Left lung (tissue), 14 donors: ENCODE measurements at places on chromosomes 7 and 10.
A peak's percentile ranks its signal among the peaks of the same experiment; 100 is the strongest.

DNA sequence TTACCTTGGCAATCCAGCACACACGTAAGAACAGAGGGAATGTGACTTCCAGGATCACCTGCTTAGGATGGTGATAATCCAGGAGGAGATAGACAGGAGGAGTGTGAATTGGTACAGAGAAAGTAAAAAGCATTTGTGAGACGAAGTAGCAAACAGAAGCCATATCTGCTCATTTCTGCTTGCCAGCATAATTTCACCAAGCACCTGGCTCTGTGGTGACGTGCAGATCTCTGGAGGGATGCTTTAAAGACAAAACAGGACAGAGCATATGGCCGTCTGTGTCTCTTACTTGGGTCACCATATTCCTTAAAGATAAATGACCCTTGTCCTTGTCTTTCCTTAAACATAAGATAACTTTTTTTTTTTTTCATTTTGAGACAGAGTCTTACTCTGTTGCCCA is 90.2 kb upstream of the ARHGAP21 start:
- no peak overlapping the region for H3K4me3 ChIP-seq
- no peaks in the 10 kb centered on the region for H3K36me3 ChIP-seq
- no peaks in the 10 kb centered on the region for H3K4me1 ChIP-seq
- H3K27ac ChIP-seq: no peak overlapping the region
- no peaks in the 10 kb centered on the region for H3K27me3 ChIP-seq

DNA sequence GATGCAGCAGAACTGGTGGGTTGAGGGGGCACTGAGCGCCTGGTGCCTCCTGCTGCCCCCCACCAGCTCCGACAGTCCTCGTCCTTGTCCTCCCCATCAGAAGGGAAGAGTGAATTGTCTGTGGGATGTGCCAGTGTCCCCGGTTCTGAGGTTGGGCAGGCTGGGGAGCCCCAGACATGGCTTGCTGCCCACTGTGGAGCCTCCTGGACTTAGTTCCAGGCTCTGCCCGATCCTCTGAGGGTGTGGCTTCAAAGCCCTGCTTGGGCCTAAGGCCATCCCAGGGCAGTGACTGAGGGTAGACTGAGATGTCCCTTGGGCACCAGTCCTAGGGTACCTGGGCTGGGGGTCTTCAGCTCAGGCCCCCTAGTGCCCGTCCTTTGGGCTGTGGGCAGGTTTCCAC is 168.8 kb downstream of the RNF216 start:
- H3K4me3 ChIP-seq: no peak overlapping the region
- no peak overlapping the region for H3K27ac ChIP-seq

DNA sequence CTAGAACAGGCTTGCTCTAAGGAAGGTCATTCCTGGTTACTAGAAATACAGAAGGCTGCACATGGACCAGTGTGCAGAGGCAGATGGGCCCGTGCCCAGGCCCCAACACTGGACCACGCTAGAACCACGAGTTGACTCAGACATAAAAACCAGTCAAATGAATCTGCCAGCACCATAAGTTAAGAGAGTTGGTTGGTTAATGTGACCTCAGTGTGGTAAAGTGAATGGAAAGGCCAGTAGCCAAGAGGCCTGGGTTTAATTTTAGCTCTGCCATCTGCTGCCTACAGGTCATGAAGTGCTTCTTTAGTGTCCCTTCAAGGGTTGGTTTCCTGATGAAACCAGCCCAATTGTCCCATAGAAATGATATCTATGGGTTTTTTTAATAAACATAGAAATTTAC is 329.6 kb upstream of the NRP1 start:
- no peaks in the 10 kb centered on the region for H3K4me1 ChIP-seq
- no peak overlapping the region for H3K27ac ChIP-seq
- no peaks in the 10 kb centered on the region for H3K36me3 ChIP-seq

DNA sequence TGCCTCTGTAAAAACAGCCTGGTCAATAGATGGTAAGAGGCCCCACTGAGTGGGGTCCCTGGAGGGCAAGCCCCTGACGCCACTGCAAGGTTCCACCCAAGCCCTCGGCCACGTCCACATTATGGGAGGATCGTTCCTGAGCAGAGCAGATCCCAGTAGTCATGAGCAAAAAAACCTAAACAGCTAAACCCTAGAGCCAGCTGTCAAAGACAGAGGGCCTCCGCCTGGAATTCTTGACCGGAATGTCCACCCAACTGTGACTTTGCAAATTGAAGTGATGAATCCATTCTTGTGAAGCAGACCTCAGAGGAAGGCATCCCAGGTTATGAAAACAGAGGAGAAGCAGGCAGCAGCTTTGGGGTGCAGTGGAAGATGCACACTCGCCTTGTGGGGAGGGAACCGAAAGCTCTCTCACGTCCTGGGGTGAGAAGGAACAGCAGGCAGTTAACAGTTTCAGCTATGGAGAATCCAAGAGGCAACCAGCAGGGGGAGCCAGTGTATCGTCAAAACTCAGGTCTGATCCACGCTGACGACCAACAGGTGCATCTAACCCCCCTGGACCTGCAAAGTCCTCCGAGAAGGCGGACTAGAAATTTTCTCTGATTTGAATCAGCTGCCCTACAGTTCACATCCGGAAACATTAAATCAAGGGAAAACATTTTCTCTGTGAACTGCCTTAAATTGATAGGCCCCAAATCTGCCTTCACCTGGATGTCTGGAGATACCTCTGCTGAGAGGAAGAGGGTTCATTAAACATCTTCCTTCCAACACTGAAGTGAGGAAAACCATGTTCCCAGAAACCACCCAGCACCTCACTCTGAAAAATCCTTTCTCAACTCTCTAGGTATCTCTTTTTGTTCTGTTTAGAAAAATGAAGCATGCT is 139.1 kb upstream of the PFKP start:
- H3K27me3 ChIP-seq: peaks cover 11% of the 10 kb centered on the region
- H3K36me3 ChIP-seq: no peaks in the 10 kb centered on the region
- no peak overlapping the region for H3K4me3 ChIP-seq
- DNase-seq: no peak

GRCh38 chr10:33938001-33938400 is 603.5 kb upstream of the NRP1 start:
- no peaks in the 10 kb centered on the region for H3K4me1 ChIP-seq
- H3K27ac ChIP-seq: no peak overlapping the region
- H3K4me3 ChIP-seq: no peak overlapping the region
- H3K36me3 ChIP-seq: no peaks in the 10 kb centered on the region
- H3K27me3 ChIP-seq: no peaks in the 10 kb centered on the region
- DNase-seq: no peak

- H3K36me3 ChIP-seq: no peaks in the 10 kb centered on the region
- H3K27me3 ChIP-seq: no peaks in the 10 kb centered on the region
- H3K27ac ChIP-seq: peak overlapping the region; percentile 34
- DNase-seq: no peak
- no peak overlapping the region for H3K4me3 ChIP-seq
- peaks cover 19% of the 10 kb centered on the region for H3K4me1 ChIP-seq
These were observed 89.6 kb downstream of the CABCOCO1 start for GRCh38 chr10:61752111-61753011.

- no peak overlapping the region for H3K4me3 ChIP-seq
- no peak overlapping the region for H3K27ac ChIP-seq
- H3K36me3 ChIP-seq: no peaks in the 10 kb centered on the region
- no peaks in the 10 kb centered on the region for H3K4me1 ChIP-seq
These were observed 209.9 kb downstream of the CRPPA start for GRCh38 chr7:16211402-16211925.

GRCh38 chr7:157689269-157690057 is 352.7 kb downstream of the DNAJB6 start:
- no peak overlapping the region for H3K27ac ChIP-seq
- peaks cover 35% of the 10 kb centered on the region for H3K4me1 ChIP-seq
- no peak overlapping the region for H3K4me3 ChIP-seq
- peaks cover 99% of the 10 kb centered on the region for H3K27me3 ChIP-seq
- no peaks in the 10 kb centered on the region for H3K36me3 ChIP-seq
- DNase-seq: peak; percentile 63

DNA sequence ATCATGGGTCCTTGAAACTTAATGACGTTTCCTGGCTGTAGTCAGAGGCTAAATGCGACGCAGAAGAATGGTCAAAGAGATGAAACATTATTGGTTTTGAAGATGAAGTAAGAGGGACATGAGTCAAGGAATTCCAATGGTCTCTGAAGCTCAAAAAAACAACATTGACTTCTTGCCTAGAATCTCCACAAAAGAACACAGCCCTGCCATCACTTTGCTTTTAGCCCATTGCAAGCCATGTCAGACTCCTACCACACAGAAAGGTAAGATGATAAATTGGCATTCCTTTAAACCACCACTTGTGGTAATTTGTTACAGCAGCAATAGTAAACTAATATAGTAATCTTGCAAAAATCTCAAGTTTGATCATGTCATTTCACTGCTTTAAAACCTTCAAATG is 109.4 kb downstream of the TMEM26 start:
- H3K27ac ChIP-seq: no peak overlapping the region
- H3K4me3 ChIP-seq: no peak overlapping the region
- no peaks in the 10 kb centered on the region for H3K27me3 ChIP-seq

- no peaks in the 10 kb centered on the region for H3K4me1 ChIP-seq
- no peak overlapping the region for H3K4me3 ChIP-seq
- DNase-seq: peak; percentile 54
- H3K27me3 ChIP-seq: peaks cover 44% of the 10 kb centered on the region
These were observed 26.0 kb upstream of the ZNF273 start for GRCh38 chr7:64876792-64877713.

DNA sequence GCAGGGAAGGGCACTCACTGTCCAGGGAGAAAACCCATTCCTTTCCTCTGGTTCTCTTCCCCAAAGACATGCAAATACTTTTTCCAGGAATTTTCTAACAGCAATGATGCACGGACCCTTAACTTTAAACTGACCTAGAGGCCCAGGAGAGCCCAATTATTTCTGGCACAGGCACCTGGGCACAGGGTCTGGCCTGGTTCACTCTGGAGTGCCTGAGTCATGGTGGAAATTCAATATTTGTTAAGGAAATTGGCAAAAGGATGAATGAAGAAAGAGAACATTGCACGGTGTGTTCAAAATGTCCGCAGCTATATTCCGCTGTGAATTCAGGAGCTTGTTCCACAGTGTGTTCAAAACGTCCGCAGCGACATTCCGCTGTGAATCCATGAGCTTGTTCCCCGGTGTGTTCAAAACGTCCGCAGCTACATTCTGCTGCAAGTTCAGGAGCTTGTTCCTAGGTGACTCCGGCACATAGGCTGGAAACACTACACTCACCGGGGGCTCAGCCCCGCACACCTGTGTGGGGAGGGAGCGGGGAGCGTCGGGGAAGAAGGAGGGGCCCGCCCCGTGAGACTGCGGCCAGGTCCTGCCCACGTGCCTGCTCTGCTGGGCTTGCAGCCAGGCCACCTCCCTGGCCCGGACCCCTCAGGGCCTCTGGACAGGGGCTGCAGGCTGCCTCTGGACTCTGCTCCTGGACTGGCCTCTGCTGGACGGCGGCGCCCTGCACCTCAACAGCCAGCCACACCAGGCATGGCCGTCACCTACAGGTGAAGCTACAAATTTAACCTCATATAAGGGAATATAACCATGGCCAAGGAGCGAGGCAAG is 72.0 kb upstream of the FAM20C start:
- no peaks in the 10 kb centered on the region for H3K36me3 ChIP-seq
- no peak overlapping the region for H3K27ac ChIP-seq
- no peak for DNase-seq
- peaks cover 29% of the 10 kb centered on the region for H3K27me3 ChIP-seq
- peaks cover 57% of the 10 kb centered on the region for H3K4me1 ChIP-seq
- H3K4me3 ChIP-seq: no peak overlapping the region

DNA sequence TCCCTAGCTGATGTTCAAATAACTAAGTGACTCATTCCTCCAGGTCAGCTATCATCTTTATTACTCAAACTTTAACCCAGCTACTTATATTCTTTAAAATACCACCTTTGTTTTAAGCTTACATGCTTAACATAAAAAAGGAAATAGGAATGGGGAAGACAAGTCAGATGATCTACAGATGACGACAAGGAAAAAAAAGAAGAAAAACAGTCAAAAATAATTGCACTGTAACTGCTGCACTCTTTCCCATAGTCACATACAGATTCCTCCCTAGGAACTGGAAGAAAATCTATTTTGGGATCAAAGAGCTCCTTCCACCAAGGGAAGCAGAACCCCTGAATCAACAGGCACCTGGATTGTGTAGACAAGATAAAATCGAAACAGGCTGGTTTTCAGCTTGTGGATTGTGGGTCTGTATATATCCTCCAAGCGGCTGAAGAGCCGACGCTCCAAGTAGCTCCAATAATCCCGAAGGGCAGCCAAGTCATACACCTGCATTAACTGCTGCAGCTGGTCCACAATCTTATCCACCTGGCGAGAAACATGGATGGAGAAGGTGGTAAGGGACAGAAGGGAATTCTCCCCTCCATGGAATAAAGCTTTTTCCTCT is 2.0 kb downstream of the WDR91 start:
- H3K36me3 ChIP-seq: no peaks in the 10 kb centered on the region
- H3K4me3 ChIP-seq: peak overlapping the region; percentile 7

DNA sequence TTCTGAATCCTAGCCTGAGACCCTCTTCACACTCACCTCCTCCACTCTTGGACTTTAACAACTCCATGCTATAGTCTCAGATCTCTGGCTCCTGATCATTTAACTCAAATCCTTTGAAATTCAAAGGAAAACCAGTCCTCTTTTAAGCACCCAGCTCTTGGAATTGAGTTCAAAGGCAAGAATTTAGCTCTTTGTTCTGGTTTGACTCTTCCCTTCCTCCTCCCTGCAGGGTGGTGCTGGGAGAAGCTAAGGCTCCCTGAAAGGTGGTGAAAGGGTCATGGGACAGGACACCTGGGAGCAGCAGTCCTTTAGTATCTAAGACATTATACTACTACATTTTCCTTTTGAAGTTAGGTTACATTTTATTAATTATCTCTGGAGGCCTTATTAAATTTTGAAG is 259.4 kb downstream of the CCSER2 start:
- no peaks in the 10 kb centered on the region for H3K36me3 ChIP-seq
- DNase-seq: no peak
- H3K27me3 ChIP-seq: no peaks in the 10 kb centered on the region
- H3K4me3 ChIP-seq: no peak overlapping the region
- no peak overlapping the region for H3K27ac ChIP-seq
- H3K4me1 ChIP-seq: no peaks in the 10 kb centered on the region

- H3K36me3 ChIP-seq: no peaks in the 10 kb centered on the region
- DNase-seq: no peak
- no peaks in the 10 kb centered on the region for H3K27me3 ChIP-seq
- no peaks in the 10 kb centered on the region for H3K4me1 ChIP-seq
- no peak overlapping the region for H3K4me3 ChIP-seq
These were observed 292.5 kb downstream of the HDAC9 start for GRCh38 chr7:18788026-18788425.

GRCh38 chr7:38154278-38154677 is 23.8 kb upstream of the STARD3NL start:
- no peaks in the 10 kb centered on the region for H3K27me3 ChIP-seq
- DNase-seq: no peak
- H3K4me3 ChIP-seq: no peak overlapping the region
- H3K27ac ChIP-seq: no peak overlapping the region

- no peaks in the 10 kb centered on the region for H3K36me3 ChIP-seq
- no peak overlapping the region for H3K4me3 ChIP-seq
- DNase-seq: no peak
- no peaks in the 10 kb centered on the region for H3K4me1 ChIP-seq
- no peaks in the 10 kb centered on the region for H3K27me3 ChIP-seq
These were observed 95.2 kb upstream of the ODAD2 start for GRCh38 chr10:28094121-28094520.

DNA sequence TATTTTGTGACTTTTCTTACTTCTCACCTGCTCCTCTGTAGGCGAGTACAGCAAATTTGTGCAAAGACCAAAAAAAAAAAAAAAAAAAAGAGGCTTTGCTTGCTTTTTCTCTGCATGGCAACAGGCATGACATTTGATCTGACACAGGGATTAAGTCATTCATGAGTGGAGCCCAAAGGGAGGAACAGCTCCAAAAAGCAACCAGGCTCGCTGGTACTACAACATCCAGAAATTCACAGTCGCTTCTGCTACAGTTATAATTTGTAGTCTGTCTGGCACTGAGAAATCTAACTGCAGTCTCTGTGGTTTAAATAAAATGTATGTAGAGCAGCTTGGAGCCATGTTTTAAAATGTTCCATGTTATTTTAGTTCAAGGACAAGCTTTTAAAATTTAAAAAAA is 31.7 kb downstream of the MKX start:
- H3K27me3 ChIP-seq: peaks cover 5% of the 10 kb centered on the region
- H3K4me3 ChIP-seq: no peak overlapping the region
- H3K4me1 ChIP-seq: no peaks in the 10 kb centered on the region
- H3K36me3 ChIP-seq: no peaks in the 10 kb centered on the region
- no peak overlapping the region for H3K27ac ChIP-seq
